ENCODE measurements at places on chromosomes 3 and 15. TPM values are rescaled to one million over a fixed set of nuclear protein-coding genes. Genes with fewer than 3 reads are reported as not detected.
A peak's percentile ranks its signal among the peaks of the same experiment; 100 is the strongest.

Gene SPTBN5
- 0.59 TPM for total RNA-seq

Gene FBXL22
- total RNA-seq = 1.1 TPM

Gene TCF12
- 43.0 TPM for total RNA-seq

Gene MUC13
- 9.9 TPM for total RNA-seq

Gene STAC
- total RNA-seq = not detected

Gene KLHL6
- total RNA-seq = 0.19 TPM

Gene CD200
- 2.5 TPM for total RNA-seq

Gene RFT1
- 19.3 TPM for total RNA-seq

Gene ALDH1A2
- total RNA-seq = 6.6 TPM

Gene IL17RE
- total RNA-seq = 11.7 TPM

Gene PLSCR1
- 38.4 TPM for total RNA-seq

Gene RHCG
- total RNA-seq = 0.40 TPM

Gene SLC12A1
- total RNA-seq = 0.23 TPM

Gene GPR156
- total RNA-seq = 0.16 TPM

Gene PLS1
- total RNA-seq = 9.9 TPM

Gene MASP1
- total RNA-seq = 0.06 TPM

Gene HDDC3
- total RNA-seq = 15.9 TPM

GRCh38 chr3:160649596-160649995, 27.4 kb upstream of the ARL14 start:
- DNase-seq = no peak

GRCh38 chr15:51658664-51659063, 22.6 kb upstream of the SCG3 start:
- no peak for DNase-seq

GRCh38 chr15:24862726-24863521, 91.9 kb upstream of the SNRPN start:
- no peak for DNase-seq

GRCh38 chr15:93780073-93780472, 451.3 kb upstream of the MCTP2 start:
- DNase-seq = no peak

DNA sequence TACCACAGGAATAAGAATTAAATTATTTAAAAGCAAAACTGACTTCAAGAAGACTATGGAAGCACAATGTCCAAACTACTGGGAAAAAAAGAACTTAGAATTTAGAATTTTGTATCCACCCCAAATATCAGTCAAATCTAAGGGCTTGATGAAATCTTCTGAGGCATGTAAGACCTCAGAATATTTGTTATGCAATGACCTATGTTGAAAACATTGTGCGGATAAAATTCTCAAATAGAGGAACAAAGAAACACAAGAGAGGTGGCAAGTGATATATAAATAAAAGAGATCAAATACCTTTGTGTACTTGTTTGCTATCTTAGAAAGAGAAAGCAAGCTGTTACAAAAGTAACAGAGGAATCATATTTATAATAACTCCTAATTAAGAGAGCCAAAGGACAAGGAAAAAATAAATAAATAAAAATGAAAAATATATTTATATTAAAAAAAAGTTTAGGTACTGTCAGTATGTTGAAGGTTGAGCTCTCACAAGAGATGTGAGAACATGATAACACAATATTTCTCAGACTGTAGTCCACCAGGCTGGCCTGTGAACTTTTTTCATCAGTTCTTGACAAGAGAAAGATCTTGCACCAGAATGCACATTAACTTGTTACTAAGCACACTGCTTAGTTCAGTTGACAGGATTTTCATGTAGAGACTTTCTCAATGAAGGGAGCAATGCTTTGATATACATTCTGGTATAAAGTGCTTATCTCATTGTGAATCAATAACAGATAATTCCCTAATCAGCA, 50.0 kb downstream of the CPA3 start:
- no peak for DNase-seq

- DNase-seq = no peak
Measured at GRCh38 chr3:120780977-120781376, 38.4 kb downstream of the GTF2E1 start.

DNA sequence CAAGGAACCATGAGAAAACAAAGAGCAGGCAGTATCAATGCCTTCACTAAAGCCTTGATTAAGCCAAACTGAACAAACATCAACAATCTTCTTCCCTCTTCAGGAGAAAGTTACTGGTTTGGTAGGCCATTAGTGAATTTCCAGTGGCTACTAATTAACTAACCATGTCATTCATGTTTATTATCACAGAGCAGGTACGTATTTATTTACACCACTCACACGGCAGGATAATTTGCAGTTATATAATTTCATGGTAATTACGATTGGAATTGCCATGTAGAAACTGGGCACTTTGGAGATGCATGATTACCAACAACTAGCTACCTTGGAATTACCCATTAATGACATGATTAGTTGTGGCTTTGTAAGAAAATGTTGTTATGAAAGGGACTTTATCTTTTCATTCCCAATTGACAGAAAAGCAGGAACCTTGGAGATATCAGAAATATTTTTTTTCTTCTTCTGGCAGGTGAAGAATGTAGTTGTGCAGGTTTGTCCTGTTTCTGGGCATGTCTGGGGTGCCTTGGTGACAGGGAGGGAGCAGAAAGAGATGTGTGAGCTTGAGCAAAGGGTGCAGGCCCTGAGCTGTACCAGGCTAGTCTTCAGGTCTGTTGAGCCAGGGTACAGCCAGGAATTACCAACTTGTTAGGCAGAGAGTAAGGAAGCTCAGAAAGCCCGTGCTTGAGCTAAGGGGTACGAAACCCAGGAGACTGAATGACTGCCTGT, 310.7 kb downstream of the RORA start:
- peak; percentile 37 for DNase-seq

- no peak for DNase-seq
Measured at GRCh38 chr15:59553879-59554735, 57.5 kb upstream of the GCNT3 start.

DNA sequence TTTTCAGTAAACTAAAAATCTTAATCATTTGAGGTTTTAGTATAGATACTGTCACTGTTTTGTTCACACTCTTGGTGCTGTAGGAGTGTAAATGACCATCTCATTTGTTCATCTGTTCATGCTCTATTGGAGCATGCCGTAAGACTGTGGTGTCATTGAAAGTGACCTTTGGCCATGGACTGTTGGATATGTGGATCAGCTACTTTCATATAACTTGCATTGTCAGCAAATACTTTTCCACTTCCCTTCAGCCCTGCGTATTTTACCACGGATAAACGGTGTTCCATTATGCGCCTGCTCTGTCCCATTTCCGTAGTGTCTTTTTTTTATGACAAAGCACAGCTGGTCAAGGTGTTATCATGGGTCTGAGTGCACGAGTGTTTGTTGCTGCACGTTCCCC, 32.6 kb upstream of the SENP5 start:
- no peak for DNase-seq

DNA sequence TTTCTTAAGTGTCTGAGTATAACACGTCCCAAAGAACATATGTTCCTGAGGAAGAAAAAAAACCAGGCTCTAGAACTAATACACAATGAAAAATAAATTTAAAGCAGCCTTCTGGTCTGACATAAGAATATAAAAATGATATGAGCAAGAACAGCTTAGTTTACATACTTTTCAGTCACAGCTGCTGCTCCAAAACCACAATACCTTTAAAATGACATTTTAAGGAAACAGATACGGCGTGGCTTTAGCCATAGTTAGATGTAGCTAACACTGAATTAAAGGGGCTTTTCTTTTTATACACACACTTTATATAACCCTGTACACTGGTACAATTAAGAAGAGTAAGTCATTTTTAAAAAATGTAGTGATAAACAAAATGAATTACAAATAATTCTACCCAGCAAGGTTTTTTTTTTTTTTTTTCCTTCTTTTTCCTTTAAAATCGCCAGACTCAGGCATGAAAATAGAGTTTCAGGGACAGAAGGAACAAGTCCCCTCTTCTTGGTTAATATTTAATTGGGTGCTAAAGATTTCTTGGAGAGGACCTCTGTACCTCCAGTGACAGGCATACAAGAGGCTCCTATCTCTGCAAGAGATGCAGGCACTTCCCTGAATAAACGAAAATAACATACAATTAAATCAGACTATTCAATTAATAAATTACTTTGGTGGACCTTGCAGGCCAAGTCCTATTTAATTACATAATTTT, 265.6 kb downstream of the FOXP1 start:
- DNase-seq = no peak

DNA sequence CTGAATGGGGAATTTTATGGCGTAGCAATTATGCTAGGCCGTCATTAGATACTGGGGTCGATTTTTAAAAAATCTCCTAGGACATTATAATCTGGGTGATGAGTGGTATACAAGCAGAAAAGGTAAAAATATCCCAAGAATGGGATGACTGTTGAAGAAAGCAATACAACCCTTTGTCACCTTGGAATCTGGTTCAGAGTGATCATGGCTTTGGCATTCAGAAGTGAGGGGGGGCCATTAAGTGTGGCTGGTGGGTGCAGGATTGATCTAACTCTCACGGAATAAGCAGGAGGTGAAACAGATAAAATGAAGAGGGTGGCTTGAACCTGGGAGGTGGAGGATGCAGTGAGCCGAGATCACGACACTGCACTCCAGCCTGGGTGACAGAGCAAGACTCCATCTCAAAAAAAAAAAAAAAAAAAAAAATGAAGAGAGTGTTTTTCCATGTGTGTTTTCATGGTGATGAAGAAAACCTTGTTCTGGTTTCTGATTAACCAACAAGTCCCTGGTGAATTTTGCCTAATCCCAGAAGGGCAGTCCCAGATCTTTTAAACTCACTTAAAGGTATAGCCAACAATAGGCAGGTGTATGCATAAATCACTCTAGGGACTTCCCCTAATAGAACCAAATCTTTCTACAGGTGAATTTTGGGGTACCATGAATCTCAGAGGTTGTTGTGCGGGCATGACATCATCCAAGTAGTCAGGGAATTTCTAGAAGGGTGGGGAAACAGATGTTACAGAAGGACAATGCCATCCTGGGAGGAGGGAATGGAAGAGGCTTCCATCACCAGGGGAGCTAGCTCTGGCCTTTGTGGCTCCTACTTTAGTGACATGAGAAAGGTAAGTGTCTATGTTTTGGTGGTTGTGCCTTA, 3.1 kb upstream of the RAD54L2 start:
- no peak for DNase-seq

GRCh38 chr15:92669432-92669831, 13.9 kb upstream of the FAM174B start:
- no peak for DNase-seq

- DNase-seq = no peak
Measured at GRCh38 chr3:101070799-101071121, 77.5 kb upstream of the ABI3BP start.

GRCh38 chr3:160130071-160130470, 95.2 kb upstream of the C3orf80 start:
- DNase-seq = no peak

DNA sequence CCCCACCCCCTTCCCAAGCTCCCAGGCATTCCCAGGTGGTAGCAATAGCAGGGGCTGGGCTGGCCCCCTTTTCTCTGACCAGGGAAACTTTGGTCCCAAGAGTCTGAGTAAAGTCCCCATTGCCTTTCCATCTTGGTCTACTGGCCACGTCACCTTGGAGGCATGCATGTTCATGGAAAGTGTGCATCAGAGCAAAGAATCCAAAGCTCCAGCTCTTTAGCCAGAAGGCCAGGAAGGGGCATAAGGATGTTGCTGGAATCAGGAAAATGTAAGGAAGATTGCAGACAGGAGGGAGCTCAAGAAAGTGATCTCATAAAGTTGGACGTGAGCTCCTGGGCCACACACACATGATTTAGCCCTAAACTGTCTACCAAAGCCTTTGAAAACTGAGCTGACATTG, 63.6 kb downstream of the KBTBD12 start:
- DNase-seq = no peak

GRCh38 chr3:56763233-56763632, 38.5 kb downstream of the ARHGEF3 start:
- DNase-seq = no peak

- DNase-seq = no peak
Measured at GRCh38 chr15:80984856-80985255, 4.8 kb downstream of the MESD start.

GRCh38 chr3:6250167-6250566, 610.7 kb upstream of the GRM7 start:
- DNase-seq = no peak
